ENCODE measurements at places on chromosomes 7 and 10.

GRCh38 chr10:49303711-49304110 is 4.7 kb downstream of the C10orf71 start:
- no peak for DNase-seq

DNA sequence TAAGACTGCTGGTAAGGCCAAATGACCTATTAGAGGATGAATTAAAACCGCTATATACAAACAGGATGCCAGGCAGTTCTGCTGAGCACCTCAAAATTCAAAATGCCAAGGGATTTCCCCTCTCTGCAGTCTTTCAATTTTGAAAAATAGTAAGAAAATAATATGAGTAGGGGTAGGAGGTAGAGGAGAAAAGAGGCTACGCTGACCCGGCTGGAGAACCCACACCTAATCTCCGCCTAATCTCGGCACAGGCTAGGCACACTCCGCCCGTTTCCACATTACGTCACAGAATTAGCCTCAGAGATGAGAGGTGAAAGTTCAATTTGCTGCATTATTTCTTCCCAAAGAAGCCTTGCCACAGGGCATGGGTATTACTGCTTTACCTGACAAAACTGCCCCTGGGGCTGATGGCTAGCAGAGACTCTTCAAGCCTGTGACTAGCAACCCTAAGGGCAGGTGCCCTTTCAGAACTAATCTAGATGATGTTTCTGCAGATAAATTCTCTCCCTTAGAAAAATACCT is 21.3 kb upstream of the SPOCK2 start:
- no peak for DNase-seq

GRCh38 chr7:82442492-82443035 is 1.0 kb downstream of the CACNA2D1 start:
- DNase-seq, result no peak

- DNase-seq, result no peak
These were observed 261.2 kb downstream of the GLI3 start for GRCh38 chr7:41975849-41976248.

GRCh38 chr7:376306-377079 is 86.5 kb downstream of the FOXL3 start:
- no peak for DNase-seq

DNA sequence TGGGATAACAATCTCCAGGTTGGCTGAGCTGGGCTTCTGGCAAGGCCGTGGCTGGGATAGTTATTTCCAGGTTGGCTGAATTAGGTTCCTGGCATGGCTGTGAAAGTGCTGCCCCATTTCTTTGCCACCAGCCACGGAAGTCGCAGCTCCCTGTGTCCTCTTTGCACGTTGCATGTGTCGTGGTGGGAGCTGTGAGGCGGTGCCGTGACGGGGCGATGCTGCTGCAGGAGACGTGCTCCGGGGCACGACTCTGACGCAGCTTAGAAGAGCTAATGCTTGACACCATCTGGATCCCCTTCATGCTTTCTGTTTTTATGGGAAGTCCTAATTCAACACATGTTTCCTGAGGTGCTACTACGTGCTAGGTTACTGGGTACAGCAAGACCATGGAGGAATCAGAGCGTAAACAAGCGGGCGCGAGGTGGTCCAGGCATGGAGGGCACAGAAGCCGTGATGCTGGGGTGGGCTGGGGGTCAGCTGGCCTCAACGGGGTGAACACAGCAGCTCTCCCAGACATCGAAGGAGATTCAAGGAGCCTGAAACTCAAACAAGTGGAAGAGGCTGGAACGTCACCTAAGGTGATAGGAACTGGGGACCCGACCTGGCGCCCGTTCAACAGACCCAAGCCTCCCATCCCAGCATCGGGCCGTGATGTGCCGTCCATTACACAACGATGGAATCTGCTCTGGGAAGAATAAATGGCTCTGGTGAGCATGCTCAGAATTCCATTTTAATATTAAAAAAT is 407.1 kb downstream of the DNAJB6 start:
- DNase-seq, result no peak

- DNase-seq, result no peak
These were observed 103.0 kb upstream of the CARD11 start for GRCh38 chr7:3146571-3147226.

GRCh38 chr7:17396692-17397091 is 98.2 kb downstream of the AHR start:
- DNase-seq, result no peak

- DNase-seq, result no peak
These were observed 25.3 kb downstream of the USP6NL start for GRCh38 chr10:11586170-11586569.

GRCh38 chr7:28389504-28390395 is 22.6 kb upstream of the CREB5 start:
- no peak for DNase-seq

DNA sequence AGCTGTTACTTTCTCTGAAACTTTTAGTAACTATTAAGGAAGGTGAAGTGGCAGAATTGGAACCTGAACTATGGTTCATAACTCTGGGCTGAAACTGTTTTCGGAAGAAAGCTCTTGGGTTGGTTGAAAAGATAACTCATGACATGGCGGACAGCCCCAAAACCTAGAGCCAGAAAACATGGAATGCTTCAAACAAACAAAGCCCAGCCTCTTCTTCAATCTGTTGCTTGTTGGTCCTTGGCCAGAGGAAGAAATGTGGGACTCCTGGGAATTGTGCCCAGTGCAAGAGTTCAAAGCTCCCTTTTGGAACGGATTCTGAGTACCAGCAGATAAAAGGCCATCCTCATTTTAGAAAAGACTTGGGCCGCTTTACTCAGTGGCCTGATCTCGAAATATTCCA is 52.9 kb upstream of the CACNB2 start:
- DNase-seq, result no peak

GRCh38 chr10:132707121-132707775 is 78.7 kb downstream of the NKX6-2 start:
- DNase-seq, result no peak

DNA sequence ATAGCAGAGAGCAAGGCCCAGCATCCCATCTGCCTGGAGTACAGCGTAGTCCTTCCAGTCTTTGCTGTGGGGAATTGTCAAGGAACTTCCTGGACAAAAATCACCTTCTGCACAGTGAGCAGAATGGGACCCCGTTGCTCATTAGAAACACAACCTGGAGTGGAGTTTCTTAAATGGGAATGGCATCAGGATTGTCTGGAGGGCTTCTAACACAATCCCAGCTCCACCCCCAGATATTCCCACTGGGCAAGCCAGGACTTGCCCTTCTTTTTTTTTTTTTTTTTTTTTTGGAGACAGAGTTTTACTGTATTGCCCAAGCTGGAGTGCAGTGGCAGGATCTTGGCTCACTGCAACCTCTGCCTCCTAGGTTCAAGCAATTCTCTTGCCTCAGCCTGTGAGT is 356.4 kb downstream of the GALNT17 start:
- DNase-seq, result no peak

GRCh38 chr10:103841519-103841918 is 13.9 kb downstream of the SH3PXD2A start:
- no peak for DNase-seq

GRCh38 chr10:132065491-132066105 is at the start of gene JAKMIP3:
Gene JAKMIP3, plus strand, starts transcription at chr10:132065946. Its CDS starts 38,863 bp downstream, at chr10:132104809.
- DNase-seq, result no peak

DNA sequence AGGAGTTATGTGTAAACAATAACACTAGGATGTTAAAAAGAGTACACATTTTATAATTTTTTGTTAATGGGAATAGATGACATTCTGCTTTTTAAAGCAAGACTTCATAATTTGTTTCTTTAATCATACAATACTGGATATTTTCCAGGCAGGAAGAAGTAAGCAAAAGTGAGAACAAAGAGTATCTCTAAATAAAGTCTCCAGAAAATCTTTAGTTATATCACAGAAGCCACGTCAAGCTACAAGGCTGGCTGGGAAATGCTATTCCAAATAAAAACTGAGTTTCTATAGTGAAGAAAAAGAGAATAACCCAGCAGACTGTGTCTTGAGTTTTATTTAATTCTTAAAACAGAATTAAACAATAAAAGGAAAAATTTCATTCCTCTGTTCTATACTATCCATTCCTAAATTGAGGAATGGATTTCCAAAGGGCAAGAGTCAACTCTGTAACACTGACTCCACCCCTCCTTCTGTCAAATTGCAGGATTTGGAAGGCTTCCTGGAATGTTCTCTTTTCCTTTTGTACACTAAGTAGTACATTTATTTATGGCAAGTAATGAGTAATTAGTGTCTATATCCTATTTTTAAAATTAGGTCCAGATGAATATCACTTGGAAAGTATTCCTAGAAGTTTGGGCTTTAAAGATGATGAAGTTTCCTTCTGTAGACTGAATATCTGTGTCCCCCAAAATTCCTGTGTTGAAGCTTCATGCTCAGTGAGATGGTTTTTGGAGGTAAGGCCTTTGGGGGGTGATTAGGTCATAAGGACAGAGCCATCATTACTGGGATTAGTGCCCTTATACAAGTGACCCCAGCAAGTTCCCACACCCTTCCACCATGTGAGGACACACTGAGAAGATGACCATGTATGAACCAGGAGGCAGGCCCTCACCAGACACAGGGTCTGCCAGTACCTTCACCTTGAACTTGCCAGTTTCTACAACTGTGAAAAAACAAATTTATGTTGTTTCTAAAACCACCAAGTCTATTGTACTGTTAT is 290.9 kb downstream of the CRPPA start:
- no peak for DNase-seq

Measured in stimulated activated CD4-positive, alpha-beta T cell treated with anti-CD3 and anti-CD28 coated beads, Interleukin-12 subunit alpha, Interleukin-12 subunit beta, amount 100 ng/mL, for 48 hours (primary cell).